Islet precursor cell (in vitro differentiated cells): ENCODE measurements at places on chromosomes 1 and 21.

GRCh38 chr1:3625151-3625907, 514 bp downstream of the TPRG1L start:
- peak; percentile 78 for DNase-seq

DNA sequence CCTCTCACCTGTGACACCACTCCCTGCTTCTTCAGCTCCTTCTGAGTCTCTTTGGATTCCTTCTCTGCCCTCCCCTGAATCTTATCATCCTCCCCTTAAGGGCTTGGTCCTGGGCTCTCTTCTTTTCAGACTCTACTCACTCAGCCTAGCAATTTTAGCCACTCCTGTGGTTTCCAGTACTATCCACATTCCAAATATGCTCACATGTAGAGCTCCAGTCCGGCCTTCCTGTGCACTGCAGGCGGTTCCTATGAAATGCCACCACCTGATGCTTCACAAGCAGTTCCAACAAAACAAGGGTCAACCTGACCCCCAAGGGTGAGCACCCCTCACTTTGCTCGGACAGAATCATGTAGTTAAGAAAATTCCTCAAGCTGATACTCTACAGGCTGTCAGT, 35.9 kb downstream of the MAB21L3 start:
- peak; percentile 60 for DNase-seq

DNA sequence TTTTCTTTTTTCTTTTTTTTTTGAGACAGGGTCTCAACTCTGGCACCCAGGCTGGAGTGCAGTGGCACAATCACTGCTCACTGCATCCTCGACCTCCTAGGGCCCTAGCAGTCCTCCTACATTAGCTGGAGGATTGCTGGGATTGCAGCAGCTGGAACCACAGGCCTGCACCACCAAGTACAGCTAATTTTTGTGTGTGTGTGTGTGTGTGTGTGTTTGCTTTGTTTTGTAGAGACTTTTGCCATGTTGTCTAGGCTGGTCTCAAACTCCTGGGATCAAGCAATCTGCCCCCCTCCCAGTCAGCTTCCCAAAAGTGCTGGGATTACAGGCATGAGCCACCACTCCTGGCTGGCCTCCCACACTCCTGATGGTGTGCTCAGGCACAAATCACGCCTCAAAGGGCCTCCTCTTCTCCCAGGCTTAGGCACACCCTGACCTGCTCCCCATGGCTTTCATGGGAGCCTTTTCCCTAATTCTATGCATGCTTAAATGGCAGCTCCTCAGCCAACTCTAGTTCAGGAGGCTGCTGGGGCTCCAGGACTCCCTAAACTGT, 9.4 kb downstream of the FAM229A start:
- DNase-seq: no peak

DNA sequence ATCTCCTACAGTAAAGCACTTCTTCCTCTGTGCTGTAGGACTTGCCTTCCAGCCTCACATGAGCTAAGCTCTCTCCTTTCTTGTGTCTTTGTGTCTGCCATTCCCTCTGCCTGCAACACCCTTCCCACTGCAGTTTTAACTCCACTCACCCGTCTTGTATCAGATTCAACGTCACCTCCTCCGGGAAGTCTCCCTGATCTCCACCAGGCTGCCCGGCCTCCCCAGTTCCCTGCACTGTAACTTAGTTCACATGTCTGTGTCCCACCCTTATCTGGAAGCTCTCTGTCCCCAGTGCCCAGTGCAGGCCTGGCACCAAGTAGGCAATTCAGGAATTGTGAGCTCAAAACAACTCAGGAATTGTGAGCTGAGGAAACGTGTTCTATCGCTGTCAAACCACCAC, 96.4 kb downstream of the GLIS1 start:
- no peak for DNase-seq

DNA sequence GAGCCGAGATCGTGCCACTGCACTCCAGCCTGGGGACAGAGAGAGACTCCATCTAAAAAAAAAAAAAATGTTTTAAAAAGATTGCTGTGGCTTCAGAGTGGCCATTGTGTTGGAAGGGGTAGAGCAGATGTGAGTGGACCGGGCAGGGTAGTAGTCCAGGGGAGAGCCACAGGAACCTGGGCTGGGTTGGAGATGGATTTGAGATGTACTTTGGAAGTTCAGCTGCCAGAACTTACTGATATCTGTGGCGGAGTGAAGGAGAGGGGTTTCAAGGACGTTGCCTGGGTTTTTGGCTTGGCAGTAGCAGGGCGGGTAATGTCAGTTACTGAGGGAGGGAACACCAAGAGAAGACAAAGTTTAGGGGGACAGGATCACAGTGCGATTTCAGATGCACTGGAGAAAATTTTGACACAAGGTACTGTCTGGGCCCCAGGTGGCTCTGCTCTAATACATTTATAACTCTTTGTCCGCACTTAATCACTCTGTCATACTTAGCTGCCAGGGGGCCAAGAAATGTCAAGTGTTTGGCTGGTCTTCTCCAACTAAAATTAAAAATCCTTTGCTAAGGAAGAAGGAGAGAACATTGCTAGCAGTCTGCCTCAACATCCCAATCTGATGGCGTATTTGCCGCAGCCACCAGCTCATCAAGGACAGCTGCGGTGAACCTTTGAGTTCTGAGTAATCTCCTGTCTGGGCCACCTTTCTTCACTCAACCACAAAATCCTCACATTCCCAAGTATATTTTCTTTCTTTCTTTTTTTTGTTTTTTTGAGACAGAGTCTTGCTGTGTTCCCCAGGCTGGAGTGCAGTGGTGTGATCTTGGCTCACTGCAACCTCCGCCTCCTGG, 9.6 kb downstream of the EPHX1 start:
- DNase-seq: no peak

- DNase-seq: no peak
These were observed 6.6 kb upstream of the PRPF38B start for GRCh38 chr1:108685529-108685928.

DNA sequence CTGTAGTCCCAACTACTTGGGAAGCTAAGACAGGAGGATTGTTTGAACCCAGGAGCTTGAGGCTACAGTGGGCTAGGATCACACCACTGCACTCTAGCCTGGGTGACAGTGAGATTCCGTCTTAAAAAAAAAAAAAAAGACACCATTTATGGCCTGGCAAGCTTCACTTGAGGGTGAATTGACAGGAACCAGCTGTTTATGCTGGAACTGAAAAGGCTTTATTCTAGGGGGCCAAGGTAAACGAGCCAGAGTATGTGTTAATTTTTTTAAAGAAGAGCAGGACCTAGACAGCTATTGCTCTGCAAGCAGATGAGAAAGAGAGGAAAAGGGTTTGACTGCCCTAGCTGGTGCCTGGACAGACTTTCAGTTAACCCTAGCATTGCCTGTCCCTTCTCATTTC, 37.0 kb downstream of the S100A6 start:
- peak; percentile 16 for DNase-seq

- DNase-seq: no peak
These were observed 45.0 kb upstream of the RASAL2 start for GRCh38 chr1:178048883-178049282.

DNA sequence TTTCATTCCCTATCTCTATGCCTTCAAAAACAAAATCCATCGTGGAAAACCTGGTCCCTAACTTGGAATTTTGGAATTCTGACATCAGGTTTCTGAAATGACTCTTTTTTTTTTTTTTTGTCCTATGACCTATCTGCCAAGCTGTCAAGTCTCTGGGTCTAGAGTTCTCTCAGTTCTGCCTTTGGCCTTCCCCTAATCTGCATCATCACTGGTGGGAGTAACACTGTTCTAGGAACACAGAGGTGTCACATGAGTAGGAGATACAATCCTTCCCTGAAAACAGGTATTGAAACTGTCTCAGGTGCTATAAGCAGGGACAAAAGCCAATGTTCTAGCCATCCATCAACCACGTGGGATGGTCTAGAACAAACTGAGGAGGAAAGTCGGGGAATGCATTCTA, 142.0 kb upstream of the ATP1B1 start:
- no peak for DNase-seq

- peak; percentile 65 for DNase-seq
These were observed 25.8 kb upstream of the LRRN2 start for GRCh38 chr1:204711103-204711946.

DNA sequence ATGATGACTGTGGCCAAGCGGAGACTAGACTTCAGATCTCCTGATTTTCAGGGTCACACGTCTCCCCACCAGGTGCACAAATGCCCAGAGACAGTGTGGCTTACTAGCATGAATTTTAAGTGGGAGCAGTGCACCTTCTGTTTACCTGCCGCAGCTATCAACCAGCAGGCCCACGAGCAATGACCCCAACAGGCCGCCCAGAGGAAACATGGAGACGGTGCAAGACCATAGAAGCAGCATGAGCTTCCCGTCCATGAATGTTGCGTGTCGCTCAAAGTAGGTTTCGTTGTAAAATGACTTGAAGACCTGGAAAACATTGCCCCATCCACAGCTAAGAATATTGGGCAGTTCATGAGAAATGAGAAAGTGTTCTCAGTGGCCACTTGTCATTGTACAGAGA, 3.5 kb downstream of the SLC2A7 start:
- DNase-seq: no peak

DNA sequence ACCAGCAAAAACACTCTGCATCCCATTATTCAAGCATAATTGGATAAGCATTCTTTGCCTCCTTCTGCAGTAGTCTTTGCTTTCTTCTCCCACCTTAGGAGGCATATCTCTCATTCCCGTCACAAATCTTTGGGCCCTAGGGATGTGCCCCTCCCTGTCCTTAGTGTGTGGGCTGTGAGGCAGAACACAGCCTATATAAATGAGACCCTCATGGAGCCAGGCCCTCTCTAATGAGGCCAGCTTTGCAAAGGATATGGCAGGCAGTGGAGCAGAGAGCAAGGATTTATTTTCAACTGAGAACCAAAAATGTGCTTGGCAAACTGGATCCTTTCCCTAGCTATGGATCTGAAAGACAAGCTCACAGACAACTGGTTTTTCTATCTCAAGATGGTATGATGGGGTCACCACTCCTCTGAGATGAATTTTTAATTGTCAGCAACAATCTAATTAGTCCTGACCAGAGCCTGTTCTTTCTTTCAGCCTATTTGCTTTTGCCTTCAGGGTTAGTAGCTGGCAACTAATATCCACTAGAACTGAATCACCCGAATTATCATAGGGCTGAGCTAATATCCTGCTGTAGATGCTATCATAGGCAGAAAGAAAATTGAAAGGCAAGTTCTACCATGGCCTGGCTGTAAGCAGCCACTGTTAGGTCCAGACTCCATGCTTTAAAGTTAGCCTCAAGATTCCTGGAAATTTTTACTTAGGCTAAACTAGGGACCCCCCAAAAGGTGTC, 134.2 kb downstream of the SYT2 start:
- no peak for DNase-seq

- DNase-seq: no peak
These were observed 42.3 kb upstream of the ACP6 start for GRCh38 chr1:147712605-147713004.

- DNase-seq: no peak
These were observed 43.3 kb downstream of the IL23R start for GRCh38 chr1:67209521-67209920.

GRCh38 chr1:44114098-44114497, 4.5 kb upstream of the KLF17 start:
- DNase-seq: no peak

GRCh38 chr1:43653893-43654292, 3.9 kb downstream of the KDM4A start:
- no peak for DNase-seq

DNA sequence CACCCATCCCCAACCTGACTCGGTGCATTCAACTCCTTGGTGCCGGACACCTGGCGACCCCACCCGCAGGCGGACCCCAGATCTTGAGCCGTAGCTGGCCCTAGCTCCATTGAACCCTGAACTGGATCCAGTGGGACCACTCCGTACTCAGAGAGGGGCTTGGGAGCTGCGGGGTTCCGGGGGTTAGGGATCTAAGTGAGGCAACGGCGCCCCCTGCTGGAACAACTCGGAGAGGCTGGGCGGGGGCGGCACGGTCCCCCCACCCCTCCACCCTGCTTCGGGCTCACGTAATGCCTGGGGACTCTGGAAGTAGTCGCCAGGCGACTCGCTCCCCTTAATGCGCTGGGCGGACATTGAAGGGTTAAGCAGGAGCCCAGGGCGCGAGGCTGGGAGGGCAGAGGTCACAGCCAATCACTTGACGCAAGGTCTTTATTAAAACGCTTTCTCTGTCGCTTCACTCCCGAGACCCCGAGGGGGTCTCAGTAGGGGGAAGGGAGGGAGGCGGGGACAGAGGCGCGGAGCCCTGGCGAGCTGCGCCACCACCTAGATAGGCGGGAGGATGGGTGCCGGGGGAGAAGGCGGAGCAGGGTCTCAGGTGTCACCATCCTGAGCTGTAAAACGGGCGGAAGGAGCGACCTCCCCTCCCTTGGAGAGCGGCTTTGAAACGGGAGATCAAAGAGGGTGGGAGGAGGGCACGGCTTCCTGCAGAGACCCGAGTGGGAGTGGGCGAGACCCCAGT, 704 bp upstream of the CRABP2 start:
- peak; percentile 97 for DNase-seq

GRCh38 chr1:167499106-167499505, 19.2 kb downstream of the CD247 start:
- no peak for DNase-seq

DNA sequence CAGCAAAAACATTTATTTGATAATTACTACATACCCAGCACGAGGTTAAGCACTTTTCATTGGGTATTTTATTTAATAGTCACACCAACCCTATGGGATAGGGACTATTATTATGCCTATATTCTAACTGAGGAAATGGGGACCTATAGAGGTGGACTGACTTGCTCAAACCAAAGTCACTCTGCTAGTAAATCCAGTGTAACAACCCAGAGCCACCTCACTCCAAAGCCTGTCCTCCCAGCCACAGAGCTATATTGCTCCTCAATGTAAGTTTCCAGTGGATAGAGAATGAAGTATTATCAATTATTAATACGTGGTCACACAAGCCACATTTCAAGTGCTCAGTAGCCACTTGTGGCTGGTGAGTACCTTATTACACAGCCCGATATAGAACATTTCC, 97.5 kb downstream of the RGS2 start:
- no peak for DNase-seq

GRCh38 chr1:83077411-83077810, 921.5 kb downstream of the TTLL7 start:
- no peak for DNase-seq

- DNase-seq: peak; percentile 18
These were observed 4.5 kb downstream of the ADARB1 start for GRCh38 chr21:45078877-45079281.

GRCh38 chr1:115090540-115090939, 1.2 kb upstream of the TSPAN2 start:
- DNase-seq: peak; percentile 70

GRCh38 chr1:69294171-69294570, 273.6 kb upstream of the LRRC7 start:
- DNase-seq: no peak

- DNase-seq: no peak
These were observed 9.4 kb downstream of the CYP2J2 start for GRCh38 chr1:59917026-59917784.

DNA sequence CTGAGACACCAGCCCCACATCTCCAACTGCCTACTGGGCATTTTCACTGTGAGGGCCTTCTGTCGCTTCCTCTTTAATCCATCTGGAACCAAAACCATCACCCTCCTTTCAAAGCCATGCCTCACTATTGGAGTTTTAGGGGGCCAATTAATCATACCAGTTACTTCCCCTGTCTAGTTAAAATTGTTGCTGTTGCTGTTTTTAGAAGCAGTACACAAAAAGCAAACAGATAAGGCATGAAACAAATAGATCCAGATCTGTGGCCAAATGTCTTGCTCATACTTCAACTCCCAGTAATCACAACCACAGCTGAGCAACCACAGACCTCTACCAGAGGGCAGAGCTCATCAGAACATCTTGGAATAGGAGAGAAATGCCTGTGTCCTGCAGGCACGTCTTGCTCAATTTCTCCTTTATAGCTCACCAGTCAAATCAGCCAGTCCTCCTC, 133.8 kb upstream of the C1orf105 start:
- DNase-seq: peak; percentile 68

- no peak for DNase-seq
These were observed 27.4 kb downstream of the LRRC3 start for GRCh38 chr21:44482581-44483287.

GRCh38 chr1:115531631-115532264, 110.0 kb upstream of the VANGL1 start:
- DNase-seq: no peak
